ENCODE measurements at places on chromosomes 2 and 18.

DNA sequence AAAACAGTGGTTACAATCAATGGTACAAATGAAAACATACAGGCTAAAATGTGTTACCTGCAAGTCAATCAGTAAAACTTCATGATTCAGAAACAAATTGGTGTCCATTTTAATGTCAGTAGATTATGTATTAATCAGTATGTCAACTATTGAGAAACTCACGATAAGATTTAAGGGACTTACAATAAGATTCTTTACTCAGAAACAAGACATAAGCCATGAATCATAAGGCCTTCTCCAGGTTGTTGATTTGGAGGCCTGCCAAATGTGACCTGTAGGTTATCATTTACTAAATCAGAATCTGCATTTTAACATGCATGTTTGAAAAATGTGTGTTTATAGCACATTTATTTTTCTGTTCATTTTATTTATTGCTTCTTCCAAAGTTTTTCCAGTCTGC lies 623.1 kb downstream of the CCDC85A start:
- H3K27ac ChIP-seq: no peak overlapping the region
- H3K36me3 ChIP-seq: no peaks in the 10 kb centered on the region
- no peak overlapping the region for H3K4me3 ChIP-seq

DNA sequence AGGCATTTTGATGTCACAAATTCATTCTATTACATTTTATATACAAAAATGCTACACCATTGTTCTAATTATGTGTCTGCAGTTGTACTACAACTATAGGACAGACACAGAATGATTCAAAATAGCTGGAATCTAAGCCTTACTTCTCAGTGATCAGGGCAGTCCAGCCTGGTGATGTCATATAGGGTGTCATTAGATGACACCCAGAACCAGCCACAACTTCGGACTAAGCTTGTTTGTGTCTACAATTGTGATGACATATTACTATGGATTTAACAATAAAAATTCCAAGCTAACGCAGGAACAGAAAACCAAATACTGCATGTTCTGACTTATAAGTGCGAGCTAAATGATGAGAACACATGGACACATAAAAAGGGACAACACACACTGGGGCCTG lies 31.0 kb downstream of the M1AP start:
- no peak for DNase-seq
- no peak overlapping the region for H3K27ac ChIP-seq
- H3K36me3 ChIP-seq: no peaks in the 10 kb centered on the region
- no peaks in the 10 kb centered on the region for H3K27me3 ChIP-seq
- no peaks in the 10 kb centered on the region for H3K4me1 ChIP-seq
- no peak overlapping the region for H3K4me3 ChIP-seq

GRCh38 chr2:156695020-156695419 lies 258.8 kb downstream of the GPD2 start:
- H3K27me3 ChIP-seq: no peaks in the 10 kb centered on the region
- no peak for DNase-seq
- no peak overlapping the region for H3K27ac ChIP-seq
- H3K4me1 ChIP-seq: no peaks in the 10 kb centered on the region
- H3K4me3 ChIP-seq: no peak overlapping the region

- no peak overlapping the region for H3K4me3 ChIP-seq
- H3K36me3 ChIP-seq: no peaks in the 10 kb centered on the region
- H3K27ac ChIP-seq: no peak overlapping the region
Measured at GRCh38 chr2:180842461-180842860, 137.9 kb upstream of the UBE2E3 start.

DNA sequence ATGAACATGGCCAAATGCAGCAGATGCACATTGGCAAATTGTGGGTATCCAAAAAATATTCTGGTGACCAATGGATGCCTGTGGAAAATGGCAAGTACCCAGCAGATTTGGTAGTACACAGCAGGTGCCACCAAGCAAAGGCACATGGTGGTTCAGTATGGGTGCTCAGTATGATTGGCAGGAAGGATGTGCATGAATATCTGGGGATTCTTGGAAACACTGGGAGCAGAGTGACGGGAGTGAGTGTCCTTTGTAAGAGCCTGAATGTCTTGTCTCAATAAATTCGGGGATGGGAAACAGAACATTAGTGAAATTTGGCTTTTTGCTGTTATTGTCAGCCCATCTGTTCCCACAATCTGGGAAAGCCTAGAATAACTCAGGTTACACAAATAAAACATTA lies 36.8 kb upstream of the ACADL start:
- no peaks in the 10 kb centered on the region for H3K36me3 ChIP-seq
- DNase-seq: no peak
- no peak overlapping the region for H3K4me3 ChIP-seq
- H3K4me1 ChIP-seq: no peaks in the 10 kb centered on the region
